ENCODE measurements at places on chromosomes 5 and 9. TPM values are rescaled to one million over a fixed set of nuclear protein-coding genes. Genes with fewer than 3 reads are reported as not detected.

The TJP2 gene
- total RNA-seq, result 35.5 TPM

The DDX41 gene
- total RNA-seq, result 60.7 TPM

- DNase-seq, result no peak
These were observed 122.6 kb downstream of the SEMA6A start for GRCh38 chr5:116451905-116452450.

DNA sequence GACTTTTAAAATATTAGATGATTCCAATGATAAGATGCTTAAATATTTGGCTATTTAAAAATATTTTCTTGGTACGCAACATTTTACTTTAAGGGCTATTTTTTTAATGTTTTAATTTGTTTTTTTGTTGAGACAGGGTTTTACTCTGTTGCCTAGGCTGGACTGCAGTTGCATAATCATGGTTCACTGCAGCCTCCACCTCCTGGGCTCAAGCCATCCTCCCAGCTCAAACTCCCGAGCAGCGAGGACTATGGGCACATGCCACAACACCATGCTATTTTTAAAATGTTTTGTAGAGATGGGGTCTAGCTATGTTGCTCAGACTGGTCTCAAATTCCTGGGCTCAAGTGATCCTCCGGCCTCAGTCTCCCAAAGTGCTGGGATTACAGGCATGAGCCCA, 850.2 kb upstream of the DMAC1 start:
- DNase-seq, result no peak

GRCh38 chr9:112104401-112104800, 70.7 kb downstream of the SUSD1 start:
- no peak for DNase-seq

DNA sequence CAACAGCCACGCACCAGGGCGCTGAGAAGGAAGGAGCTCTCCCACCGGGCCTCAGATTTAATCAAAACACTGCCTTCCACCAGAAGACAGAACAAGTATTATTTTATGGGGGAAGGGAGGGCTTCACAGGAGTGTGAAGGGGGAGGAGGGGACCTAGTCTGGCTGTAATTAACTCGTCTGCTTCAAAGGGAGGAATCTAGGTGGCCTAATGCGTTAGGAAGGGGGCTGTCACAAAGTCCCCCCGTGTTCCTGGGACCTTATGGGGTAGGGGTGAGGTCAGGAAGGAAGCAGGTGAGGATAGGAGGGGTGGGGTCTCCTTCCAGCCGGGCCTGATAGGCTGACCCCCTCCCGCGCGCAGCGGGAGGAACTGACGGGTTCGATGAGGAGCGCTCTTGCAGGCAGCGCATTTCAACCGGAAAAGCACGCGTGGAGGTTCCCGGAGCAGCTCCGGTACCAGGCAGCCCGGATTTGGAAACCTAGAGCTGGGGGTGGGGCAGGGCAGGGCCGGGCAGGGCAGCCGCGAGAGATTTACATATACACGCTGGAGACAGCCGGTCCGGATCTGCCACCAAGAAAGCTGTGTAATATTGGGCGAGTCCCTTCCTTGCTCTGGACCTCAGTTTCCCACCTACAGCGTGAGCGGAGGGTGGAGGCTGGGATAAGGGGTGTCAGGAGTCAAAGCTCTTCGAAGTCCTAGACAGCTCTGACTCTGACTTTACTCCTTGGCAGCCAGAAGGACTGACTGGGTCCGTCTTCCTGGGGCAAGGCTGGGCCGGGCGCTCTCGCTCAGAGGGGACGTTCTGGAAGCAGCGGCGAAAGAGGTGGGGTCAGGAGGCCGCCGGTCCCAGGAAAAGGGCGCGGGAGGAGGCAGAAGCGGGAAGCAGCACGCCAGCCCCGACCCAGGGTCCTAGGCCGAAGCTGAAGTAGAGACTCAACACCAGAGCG, 1.8 kb downstream of the SHB start:
- peak; percentile 55 for DNase-seq

GRCh38 chr5:56803025-56803424, 12.3 kb upstream of the MAP3K1 start:
- no peak for DNase-seq

DNA sequence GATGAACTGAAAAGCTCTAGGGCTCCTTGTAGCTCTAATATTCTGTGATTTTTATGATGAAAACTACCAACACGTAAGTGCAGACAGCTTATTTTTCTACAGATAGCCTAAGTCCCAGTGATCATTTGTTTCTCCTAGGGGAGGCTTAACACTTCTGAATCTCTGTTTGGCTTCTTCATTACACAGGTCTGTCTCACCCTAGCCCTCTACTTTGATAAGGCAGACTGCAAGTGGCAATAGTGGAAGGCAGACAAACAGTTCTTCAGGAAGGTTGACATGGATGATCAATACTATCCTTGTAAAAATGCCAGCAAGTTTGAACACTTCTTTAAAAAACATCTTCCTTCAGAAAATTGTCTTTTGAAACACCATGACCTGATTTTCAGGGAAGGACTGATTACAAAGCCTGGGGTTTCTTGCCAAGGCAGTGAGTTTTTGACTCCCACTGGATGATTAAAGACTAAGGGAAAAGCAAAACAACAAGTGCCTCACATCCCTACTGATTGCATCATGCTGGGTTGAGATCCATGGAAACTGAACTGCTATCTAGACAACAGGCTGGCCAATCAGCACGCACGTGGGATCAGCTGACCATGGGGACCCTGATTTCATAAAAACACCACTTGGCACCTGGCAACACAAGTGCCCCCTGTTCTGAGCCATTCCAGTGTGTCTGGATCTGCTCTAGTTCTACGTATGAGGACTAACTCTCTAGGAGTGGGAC, 212.2 kb downstream of the SMARCA2 start:
- no peak for DNase-seq

DNA sequence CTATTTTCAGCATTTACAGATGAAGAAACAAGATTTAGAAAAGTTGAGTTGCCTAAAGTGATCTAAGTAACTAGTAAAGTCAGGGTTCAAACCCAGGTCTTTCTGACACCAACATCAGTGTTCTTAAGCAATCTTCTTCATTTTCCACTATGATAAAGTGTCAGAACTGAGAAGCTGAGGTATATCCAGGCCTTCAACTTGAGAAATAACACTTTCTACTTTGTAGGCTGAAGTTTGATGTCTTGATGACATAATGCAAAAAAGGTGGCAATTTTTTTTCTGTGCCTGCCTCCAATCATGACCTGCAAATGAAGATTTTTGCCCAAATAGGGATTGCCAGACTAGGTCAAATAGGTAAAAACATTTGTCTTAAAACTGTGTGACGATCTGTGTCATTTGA, 81.3 kb downstream of the NR3C1 start:
- no peak for DNase-seq

- DNase-seq, result peak; percentile 4
These were observed 256.0 kb downstream of the TMEM167A start for GRCh38 chr5:82820961-82821845.

DNA sequence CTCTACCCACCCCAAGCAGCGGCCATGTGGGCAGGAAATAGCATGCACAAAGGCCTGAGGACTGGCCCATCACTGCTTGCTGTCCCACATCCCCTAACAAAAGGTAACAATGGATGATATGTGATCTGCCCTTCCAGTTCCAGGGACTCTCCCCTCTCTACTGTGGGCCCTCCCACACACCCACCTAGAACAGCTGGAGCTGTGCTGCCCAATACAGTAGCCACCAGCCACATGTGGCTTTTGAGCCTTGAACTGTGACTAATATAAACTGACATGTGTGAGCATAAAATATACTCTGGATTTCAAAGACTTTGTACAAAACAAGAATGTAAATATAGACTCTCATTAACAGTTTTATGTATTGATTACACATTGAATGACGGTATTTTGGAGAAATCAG, 78.1 kb downstream of the C5orf15 start:
- DNase-seq, result no peak
